Stimulated activated naive CD4-positive, alpha-beta T cell treated with Interleukin-2 at 50 U/mL for 16 hours (primary cell): ENCODE measurements at places on chromosomes 6 and 20.

GRCh38 chr20:17570347-17571152 lies 675 bp downstream of the DSTN start:
- no peak for DNase-seq

DNA sequence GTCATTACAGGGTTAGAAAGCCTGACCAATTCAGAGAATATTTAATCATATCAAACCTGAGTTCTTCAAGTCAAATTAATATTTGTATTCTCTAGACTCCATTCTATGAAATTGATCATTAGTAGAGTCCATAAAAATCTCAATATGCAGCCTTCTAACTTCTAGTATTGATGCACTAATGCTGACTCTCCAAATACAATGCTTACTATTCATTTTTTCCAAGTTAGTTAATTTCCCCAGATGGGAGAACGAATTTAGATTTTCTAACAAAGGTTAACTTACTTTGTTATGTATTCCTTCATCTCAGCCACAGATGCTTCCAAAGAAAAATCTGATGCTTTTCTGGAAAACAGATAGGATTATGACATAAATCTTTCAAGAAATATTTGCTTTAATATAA lies 12.4 kb upstream of the NDRG3 start:
- no peak for DNase-seq

DNA sequence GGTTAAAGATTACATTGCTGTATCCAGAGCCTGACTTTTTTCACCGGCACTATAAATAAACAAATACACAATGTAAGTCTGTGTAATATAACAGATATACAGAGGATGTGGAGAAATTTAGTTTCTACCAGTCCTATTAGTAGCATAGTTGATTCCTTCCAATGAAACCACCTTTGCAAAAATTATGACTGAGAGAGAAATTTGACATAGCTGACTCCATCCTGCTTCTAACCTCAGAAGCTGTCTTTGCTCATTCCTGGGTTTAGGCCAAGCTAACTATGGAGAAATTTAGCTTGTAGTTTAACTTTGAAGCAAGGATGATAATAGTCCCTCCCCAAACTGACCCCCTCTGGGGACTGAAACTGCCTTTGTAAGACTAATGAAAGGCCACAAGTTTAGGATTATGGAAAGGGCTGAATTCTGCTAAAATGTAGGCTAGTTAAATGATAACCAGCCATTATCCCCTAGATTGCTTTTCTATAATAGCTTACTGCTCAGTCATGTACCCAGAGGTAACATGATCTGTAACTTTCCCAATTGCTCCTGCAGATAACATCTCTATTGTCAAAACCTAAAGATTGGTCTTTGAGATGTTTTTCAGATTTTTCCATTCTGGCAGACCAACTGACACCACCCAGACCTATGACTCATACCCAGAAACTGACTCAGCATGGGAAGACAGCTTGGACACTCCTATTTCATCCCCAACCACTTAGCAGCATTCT lies 172.8 kb upstream of the ARG1 start:
- DNase-seq: no peak

- DNase-seq: no peak
Observed at GRCh38 chr6:11393713-11394627, 143.6 kb upstream of the TMEM170B start.

- no peak for DNase-seq
Observed at GRCh38 chr6:69985180-69985579, 118.8 kb downstream of the COL19A1 start.

DNA sequence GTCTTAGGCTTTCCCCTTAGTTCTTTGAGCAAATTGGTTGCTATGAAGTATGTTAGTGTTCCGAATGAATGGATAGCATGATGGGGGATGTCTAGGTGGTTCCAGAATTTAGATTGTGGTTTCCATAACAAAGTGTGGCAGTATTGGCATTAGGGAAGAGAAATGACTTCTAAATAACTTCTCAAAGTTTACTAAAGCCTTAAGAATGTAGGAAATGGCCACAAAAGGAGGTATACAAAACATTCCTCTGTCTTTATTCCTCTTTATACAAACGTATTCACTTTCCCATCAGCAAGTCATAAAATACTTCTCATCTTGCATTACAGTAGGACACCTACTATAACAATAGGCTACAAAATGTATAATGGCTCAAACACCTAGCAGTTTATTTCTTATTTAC lies 279.6 kb downstream of the ESR1 start:
- no peak for DNase-seq

GRCh38 chr20:53565254-53565653 lies 28.4 kb downstream of the ZNF217 start:
- DNase-seq: no peak

DNA sequence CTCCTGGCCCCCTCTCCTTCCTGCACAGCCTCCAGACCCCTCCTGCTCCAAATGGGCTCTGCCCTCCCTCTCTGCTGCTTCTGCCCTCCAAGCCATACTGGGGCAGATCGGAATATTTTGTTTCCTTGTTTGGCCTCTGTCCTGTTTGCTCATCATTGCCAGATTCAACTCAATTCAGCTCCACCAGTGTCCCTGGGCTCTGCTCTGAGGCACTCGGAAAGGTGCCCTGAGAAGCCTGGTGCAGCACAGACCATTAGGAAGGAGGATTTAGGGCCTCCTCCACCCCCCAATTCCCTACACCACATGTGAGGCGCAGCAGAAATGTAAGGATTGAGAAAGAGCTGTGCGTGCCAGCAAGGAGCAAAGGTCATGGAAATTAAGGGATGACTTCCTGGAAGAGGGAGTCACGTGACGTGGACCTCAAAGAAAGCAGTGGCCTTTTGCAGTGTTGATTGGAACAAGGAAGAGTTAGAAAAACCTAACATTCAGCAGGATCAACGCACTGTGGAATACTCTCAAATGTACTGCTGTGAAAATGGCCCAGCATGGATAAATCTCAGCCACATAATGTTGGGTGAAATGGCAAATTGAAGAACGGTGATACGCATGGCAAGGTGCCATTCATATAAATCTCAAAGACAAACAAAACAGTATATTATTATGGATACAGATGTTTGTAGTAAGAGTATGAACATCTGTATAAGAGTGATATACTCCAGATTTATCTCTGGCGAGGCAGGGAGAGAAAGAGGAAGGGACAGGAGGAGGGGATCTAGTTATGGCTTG lies 229.5 kb upstream of the RNF24 start:
- DNase-seq: no peak
